Activated naive CD4-positive, alpha-beta T cell treated with anti-CD3 and anti-CD28 coated beads, Interleukin-2, amount 50 U/mL, for 72 hours (primary cell): ENCODE measurements at places on chromosomes 7 and 10.
A peak's percentile ranks its signal among the peaks of the same experiment; 100 is the strongest.

- no peak for DNase-seq
These were observed 78.5 kb downstream of the EBF3 start for GRCh38 chr10:129885526-129885925.

DNA sequence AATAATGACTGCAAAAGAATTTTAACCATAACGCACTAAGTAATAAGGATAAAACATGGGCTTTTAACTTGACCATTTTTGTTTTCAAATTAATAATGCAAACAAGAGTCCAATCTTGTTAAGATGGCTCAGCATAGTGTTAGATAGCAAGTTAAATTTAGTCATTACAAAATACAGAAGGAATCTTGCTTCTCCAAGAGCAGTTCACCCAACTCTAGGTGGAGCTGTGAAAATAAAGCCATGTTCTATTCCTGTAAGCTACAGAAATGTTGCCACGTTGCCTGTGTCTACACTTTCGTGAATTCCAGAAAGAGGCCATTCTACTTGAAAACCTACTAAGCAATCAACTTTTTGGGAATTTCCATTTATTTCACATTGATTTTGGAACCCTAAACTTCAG, 191.9 kb downstream of the SFMBT2 start:
- no peak for DNase-seq

DNA sequence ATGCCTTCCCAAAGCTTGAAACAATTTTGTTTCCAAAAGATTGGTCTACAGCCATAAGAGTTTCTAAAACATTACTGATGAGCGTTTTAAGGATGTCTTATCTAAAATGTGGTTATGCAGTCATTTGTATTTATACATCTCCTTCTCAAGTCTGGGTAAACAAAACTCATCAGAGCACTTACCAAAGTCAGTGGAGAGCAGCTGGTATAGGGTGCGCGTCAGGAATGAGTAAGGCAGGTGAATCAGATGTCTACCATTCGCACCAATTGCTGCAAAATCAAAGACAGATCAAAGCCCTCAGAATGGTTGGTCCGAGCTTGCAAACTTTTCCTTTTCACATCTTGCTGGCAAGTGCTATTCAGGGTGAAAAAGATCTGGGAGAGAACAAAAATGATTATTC, 65.6 kb upstream of the FAM171A1 start:
- no peak for DNase-seq

- DNase-seq: no peak
These were observed 82.9 kb downstream of the SEMA3D start for GRCh38 chr7:85103962-85104361.

GRCh38 chr10:132713421-132714095, 72.4 kb downstream of the NKX6-2 start:
- DNase-seq: no peak

- DNase-seq: peak; percentile 20
These were observed 121.2 kb downstream of the EMX2 start for GRCh38 chr10:117663750-117664149.

DNA sequence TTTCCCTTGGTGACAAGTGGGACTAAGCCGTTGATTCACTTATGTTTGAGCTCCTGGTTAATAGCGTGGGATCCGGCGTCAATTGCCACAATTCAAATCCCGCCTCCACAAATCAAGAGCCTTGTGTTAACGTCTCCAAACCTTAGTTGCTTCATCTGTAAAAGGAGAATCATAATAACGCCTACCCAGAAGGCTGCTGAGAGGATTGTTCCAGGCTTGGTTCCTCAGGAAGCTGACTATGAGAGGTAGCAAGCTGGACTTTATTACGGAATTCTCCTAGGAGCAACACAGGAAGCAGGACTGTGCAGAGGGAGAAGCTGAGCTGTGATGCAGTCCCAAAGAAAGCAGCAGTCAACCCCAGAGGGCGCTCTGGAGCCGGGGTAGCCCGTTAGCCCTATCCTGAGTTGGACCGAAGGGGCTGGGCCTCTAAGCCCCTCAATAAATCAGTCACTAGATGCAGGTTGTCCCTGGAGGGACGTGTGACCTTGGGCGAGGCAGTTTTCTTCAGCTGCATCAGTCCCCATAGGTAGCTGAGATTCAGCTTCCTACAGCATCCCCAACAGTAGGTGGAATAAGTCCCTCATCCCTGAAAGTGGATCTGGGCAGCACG, 6.9 kb upstream of the BAG3 start:
- DNase-seq: no peak

DNA sequence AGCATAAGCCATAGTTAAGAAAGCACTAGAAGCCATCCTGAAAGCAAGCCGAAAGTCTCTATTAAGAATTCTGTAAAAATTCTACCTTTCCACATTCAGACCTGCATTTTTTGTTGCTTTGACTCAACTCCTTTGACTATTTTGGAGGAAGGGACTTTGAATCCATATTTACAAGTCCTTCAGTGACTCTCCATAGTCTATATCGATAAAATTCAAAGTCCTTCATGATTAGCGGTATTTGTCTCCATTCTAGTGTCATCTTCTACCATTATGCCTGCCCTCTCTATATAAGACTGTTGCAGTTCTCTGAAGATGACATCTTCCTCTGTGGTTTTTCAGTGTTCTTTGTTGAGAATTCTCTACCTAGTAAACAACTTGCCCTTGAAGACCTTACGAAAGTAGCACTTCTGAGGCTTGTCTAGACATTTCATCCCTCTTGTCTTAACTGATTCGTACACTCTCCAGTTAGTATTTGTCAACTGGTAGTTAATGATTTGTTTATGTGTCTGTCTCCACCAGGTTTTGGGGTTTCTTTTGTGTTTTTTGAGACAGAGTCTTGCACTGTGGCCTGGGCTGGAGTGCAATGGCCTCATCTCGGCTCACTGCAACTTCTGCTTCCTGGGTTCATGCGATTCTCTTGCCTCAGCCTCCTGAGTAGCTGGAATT, 1.7 kb downstream of the CCSER2 start:
- no peak for DNase-seq

DNA sequence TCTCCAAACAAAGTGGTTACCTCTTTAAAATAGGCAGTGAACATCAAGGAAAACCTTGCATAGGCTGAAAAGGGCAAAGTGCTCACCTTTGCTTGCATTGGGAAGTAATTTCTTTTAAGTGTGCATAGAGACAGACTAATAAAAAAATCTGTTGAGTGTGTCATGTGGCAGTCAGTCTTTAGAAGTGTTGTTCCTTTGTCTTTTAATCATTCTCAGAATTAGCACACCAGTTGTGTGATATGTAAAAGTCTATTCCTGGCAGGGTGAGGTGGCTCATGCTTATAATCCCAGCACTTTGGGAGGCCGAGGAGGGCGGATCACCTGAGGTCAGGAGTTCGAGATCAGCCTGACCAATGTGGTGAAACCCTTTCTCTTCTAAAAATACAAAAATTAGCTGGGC, 117.0 kb downstream of the INSYN2A start:
- no peak for DNase-seq

DNA sequence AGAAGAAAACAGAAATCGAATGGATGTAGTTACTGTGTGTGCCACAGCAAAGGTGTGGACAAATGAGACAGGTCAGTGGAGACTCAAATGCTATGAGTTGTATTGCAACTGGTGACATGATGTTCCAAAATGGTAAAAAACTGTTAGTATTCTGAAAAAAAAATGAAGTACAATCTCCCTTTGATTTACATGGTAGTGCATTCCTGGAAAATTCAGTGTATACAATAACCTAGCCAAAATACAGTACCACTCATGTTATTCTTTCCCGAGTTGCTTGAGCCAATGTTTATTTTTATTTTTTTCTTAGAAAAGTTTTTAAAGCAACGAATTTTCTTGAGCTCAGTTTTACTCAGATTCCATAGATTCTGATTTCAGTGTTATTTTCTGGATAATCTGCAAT, 47.7 kb upstream of the ODAD2 start:
- DNase-seq: no peak

GRCh38 chr7:73978661-73979563, 49.1 kb upstream of the ELN start:
- peak; percentile 17 for DNase-seq

- DNase-seq: no peak
These were observed 17.8 kb downstream of the LRRTM3 start for GRCh38 chr10:66943590-66943989.

GRCh38 chr10:71757399-71757922, 15.9 kb downstream of the VSIR start:
- DNase-seq: no peak

DNA sequence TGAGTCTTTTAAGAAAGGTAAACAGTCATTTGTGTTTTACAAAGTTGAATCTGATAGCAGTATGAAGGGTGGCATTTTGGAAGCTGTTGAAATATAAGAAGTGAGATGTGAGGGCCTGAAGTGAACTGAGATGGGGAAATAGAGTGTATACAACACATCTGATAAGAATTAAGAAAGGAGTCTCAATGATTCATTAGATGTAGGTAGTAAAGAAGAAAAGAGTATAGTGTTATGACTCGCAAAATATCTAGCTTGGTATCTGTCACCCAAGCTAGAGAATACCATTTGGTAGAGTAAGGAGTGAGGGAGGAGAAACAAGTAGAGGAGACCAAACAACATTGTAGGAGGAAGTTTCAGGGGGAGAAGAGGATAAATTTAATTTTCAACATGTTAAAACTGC, 5.3 kb downstream of the PTPN12 start:
- no peak for DNase-seq

GRCh38 chr10:34674176-34674575, 140.9 kb downstream of the PARD3 start:
- no peak for DNase-seq

DNA sequence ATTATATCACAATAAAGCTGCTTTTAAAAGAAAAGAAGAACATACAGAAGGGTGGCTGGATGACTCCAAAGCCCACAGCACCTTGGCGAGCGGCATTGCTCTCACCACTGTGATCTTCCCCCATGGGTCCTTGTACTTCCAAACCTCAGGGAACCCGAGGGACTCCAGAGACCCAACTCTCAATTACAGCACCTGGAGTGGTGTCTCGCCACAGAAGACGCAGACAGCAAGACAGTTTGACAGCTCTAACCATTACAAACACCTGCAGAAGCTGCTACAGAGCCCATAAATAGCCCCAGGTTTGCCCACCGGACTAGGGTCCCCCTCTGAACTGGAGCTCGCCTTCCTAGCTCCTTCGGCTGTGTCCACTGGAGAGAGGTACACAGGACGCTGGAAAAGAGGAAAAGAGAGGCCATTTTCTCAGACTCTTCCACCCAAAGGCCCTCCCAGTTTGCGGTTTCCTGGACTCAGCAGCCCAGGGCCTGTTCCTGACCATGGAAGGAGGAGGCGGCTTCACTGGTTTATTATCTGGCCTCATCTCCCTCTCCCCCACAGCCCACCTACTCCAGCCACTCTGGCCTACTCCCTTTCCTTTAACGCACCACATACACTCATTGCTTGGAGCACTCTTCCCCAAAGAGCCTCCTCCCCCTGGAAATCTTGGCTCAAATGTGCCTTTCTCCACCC, 1.9 kb downstream of the PIK3AP1 start:
- DNase-seq: no peak

- no peak for DNase-seq
These were observed 322.9 kb downstream of the PTEN start for GRCh38 chr10:88186335-88186734.

DNA sequence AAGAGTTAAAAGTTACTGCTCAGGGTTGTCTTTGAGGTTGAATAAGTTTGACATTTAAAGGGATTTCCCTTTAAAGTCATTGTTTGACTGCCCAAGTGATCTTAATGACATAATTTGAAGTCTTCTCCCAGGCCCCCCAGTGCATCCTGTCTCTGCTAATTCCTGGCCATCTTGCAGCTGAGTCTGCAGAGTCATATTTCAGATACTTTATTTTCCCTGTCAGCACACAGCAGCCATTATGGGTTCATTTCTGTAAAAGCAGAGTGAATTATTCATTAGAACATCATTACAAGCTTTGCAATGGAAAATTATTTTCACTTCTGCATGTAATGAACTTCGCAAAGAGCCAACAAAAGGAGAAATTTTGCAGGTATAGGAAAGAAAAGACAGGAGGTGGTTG, 536.6 kb downstream of the GALNT17 start:
- no peak for DNase-seq

GRCh38 chr10:81959016-81959415, 84.0 kb downstream of the NRG3 start:
- no peak for DNase-seq

DNA sequence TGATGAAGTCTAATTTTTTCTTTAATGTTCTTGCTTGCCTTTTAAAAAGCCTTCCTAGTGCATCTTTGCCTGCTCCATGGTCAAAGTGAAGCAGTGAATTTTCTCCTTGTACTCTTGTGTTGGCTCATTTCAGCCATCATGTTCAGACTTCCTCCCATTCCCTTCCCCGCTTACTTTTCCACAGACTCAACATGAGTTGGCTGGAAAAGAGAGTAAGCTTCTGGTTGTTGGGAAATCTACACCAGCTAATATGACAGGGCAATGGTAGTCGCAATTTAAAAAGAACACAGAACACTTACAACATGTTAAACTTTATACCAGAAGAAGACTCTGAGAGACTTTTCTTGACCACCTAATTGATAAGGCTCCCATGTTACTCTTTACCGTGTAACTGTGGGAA, 24.3 kb upstream of the PDK4 start:
- no peak for DNase-seq

DNA sequence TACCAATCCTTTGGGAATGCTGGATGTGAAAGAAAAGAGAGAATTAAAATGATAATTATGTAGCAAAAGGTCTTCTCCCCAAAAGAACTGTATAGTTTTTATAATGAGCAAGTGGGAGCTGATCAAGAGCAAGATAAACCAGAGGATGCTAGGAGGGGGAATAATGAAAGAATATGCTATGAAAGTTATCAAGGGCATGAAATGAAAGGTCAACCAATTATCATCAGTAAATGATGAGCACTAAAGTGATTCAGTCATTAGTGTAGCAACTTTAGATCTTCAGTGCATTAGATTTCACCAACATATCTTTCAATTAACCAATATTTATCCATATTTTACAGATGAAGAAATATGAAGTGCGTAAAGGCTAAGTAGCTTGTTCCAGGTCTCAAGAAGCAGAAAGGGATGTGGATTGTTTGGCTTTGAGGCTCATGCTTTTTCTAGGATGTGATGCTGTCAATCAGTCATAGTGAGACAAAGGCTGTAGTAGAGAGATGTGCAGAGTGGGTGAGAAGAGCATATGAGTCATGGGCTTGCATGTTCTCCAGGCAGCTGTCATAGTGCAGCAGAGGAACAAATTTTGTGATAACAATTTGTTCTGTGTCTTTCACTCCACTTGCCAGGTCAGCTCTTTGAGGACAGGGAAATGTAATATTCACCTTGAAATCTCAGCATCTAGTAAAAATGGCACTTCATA, 5.7 kb upstream of the OR2F2 start:
- no peak for DNase-seq

- DNase-seq: no peak
These were observed 209.3 kb downstream of the PLXNA4 start for GRCh38 chr7:132367004-132367403.

DNA sequence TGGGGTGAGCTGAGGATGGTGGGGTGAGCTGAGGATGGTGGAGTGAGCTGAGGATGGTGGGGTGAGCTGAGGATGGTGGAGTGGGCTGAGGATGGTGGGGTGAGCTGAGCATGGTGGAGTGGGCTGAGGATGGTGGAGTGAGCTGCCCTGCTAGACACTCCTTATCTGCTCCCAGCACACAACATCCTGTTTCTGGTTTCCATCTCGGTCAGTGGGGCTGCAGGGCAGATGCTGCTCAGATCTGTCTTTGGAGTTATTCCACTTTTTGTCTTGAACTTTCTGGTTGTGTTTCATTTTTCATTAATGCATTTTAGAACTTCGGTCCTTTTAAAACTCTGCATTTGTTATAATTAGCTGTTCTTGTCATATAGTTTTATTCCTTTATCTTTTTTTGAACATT, 67.9 kb upstream of the ANTXRL start:
- DNase-seq: no peak

- no peak for DNase-seq
These were observed 575.7 kb downstream of the REEP3 start for GRCh38 chr10:64096941-64097340.

- DNase-seq: no peak
These were observed 110.8 kb downstream of the TPK1 start for GRCh38 chr7:144725070-144725469.
